ENCODE measurements at places on chromosomes 6 and 20.

GRCh38 chr6:15476631-15477380, 186.0 kb downstream of the DTNBP1 start:
- DNase-seq, result no peak

DNA sequence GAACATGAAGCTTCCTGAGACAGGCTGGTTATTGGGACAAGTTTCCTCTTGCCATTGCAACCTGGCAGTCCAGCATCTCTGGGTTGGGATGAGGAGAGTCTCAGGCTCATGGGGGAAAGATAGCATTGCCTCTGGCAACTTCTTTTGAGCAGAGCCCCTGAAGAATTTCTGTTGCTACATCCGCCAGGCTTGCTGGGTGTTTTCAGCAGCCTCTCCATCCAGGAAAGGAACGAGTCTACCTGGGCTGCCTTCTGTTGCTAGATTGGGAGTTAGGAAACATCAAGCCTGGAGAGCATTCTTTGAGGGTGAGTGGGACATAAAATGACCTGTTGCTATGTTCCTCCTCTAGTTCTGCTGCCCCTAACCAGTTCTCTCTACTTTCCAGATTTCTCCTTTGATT, 313.5 kb downstream of the RFPL4B start:
- DNase-seq, result no peak

DNA sequence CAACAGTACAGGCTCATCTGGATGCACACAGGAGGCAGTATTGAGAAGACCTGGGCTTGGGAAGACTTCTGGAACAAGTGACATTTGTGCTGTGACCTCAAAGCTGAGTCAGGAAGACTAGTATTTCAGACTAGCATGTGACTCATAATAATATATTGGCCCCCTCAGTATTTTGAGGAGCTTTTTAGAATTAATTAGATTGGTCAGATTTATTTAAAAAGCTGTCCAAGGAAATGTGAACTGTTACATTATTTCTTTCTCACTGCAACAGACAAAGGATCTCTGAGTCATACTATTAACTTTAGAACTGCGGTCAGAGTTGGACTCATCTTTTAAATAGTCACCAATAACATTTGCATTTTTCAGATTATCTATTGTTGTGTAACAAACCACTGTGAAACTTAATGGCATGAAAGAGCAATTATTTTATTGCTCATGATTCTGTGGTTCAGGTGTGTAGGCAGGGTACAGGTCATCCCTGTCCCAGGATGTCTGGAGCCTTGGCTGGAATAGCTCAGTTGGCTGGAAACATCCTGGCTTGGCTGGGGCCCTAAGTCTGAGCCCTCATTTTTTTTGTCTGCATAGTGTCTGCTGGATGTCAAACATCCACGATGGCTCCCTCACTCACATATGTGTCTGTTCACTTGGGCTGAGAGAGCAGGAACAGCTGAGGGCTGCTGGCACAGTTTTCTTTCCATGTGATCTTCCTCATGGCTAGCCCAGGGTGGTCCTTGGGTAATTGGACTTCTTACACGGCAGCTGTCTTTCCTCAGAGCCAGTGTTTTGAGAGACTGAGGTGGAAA, 46.9 kb downstream of the MAP3K4 start:
- DNase-seq, result no peak

DNA sequence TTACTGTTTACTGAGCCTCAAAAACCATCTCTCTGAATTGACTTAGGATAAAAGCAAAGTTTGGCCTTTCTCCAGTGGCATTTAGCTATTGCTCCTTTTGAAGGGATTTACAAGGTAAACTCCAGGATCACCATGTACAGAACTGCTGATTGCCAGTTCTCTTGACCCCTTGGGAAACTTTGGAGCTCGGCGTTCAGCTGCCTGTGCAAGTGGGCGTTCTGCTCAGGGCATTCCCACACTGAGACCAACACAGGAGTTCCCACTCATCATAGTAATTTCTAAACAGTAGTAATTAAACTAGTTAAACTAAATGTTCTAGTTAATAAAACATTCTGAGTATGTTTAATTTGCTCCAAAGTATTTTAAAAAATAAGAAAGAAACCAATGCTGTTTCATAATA, 14.9 kb downstream of the KCNQ5 start:
- DNase-seq, result no peak

DNA sequence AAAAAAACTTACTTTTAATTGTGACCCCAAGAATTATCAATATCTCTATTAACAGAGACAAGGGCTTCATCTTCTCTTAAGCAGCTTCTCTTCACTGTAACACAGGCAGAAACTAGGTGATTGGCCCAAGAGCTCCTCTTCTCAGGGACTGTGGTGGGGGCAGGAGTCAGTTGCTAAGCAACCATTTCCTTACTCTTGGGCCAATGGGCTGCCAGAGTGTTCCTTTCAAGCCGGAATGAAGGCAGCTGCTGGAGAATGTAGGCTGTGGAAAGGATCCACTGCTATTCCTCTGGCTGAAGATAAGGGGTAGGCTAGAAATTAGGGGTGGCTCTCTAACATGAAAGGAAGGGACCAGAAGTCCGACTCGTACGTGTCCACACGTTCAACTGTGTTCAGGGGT, at the start of gene SEL1L2:
Gene SEL1L2, minus strand, starts transcription at position 150 of the 400 bp plus-strand sequence. Its CDS starts 80 bp downstream, at position 70.
- no peak for DNase-seq

DNA sequence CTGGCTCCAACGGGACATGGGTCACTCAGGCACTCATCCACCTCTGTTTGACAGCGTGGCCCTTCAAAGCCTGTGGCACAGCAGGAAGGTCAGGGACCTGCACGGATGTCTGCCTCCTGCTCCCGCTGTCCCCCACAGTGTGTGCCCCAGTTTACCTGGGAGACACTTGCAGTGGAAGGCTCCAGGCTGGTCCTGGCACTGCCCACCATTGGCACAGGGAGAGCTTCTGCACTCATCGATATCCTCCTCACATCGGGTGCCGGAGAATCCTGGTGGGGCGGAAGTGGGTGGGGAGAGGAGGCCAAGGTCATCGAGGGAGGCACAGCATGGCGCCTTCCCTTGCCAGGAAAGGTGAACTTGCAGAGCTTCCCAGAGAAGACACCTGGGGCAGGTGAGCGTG, 6.9 kb downstream of the NOTCH4 start:
- no peak for DNase-seq

DNA sequence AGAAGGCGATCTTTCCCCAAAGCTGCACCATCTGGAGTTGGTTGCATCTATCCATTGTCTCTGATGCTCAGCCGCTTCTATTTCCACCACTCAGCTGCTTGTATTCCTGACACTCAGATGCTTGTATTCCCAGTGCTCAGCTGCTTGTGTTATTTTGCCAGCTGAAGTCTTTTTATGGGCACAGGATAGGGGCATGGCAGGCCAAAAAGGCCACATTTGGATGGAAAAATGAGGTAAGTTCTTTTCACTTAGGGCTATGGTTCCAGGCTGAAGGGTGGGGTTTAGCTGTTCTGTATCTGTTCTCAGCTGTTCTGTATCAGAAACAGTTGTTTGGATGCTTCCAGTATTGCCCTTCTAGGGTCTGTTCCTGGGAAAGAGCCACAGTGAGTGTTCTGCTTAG, 944.9 kb downstream of the QKI start:
- no peak for DNase-seq

DNA sequence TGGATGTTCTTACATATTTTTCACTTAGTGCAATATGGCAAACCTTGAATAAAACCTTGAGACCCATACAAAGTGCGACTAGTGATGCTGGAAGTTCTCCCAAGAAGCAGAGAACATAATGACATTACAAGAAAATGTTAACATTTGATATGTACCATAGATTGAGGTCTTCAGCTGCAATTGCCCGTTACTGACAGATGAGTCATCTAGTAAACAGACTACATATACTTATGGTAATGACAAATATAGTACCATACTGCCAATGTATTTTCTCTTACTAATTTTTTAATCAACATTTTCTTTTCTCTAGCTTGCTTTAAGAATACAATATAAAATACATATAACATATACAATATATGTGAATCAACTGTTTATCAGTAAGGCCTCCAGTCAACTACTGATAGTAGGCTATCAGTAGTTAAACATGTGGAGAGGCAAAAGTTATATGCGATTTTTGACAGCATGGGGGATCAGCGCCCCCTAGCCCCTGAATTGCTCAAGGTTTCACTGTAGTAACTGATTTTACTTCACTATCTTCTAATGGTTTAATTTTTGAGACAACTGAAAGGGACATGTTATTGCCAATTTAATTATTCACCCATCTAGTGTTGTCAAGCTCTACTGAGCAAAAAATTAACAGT, 166.7 kb upstream of the ADGRB3 start:
- no peak for DNase-seq

- DNase-seq, result no peak
These were observed 48.5 kb upstream of the SUPT3H start for GRCh38 chr6:45426251-45426650.
